ENCODE measurements at places on chromosomes 1 and 21.

DNA sequence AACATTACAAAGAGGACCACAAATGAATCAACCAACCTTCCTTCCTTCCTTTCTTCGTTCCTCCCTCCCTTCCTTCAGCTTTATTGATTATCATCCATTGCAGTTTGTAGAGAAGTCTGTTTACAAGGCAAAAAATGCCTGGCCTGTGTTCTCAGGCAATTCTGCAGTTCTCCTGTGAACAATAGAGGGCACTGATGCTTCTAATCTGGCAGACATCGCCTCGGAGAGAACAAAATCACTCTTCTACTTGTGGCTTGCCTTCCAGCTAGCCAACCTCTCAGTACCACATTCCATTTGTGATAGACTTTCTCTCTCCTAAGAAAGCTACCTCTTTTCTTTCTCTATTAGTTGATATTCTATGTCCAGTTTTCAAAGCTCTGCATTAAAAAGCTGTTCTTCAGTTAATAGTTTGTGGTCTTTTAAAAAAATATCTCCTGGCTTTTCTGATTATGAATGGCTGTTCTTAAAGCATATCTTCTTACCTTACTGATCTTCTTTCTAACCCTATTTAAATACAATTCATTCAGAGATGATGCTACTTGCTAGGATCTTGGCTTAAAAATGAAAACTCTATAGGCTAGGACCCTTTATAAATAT is 26.9 kb upstream of the ESRRG start:
- no peak for DNase-seq

GRCh38 chr1:214003233-214003632 is 15.5 kb downstream of the PROX1 start:
- DNase-seq: no peak

DNA sequence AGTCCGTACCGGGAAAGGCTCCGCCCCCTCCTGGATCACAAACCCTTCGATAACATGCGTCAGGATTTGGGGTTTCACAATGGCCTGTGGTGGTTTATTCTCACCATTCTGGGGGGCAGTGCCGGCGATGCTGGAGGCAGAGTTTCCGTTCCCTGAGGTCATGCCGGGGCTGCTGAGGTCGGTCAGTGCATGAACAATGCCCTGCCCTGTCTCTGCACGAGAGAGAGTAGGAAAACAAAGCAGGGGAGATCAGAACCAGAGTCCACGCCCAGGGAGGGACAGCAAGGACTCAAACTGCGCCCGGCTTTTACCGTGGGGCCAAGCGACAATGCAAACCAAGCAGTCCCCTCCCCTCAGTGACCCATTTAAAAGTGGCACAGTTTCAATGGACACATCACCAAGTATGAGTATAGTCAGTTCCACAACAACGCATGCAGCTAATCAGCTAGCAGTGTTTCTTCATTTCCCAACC is 13.2 kb upstream of the A3GALT2 start:
- DNase-seq: no peak

- no peak for DNase-seq
Observed at GRCh38 chr1:26031611-26032220, 10.1 kb downstream of the EXTL1 start.

- no peak for DNase-seq
Observed at GRCh38 chr21:23664193-23664694, 1943.0 kb downstream of the MRPL39 start.
